Activated T-helper 17 cell treated with anti-CD3 and anti-CD28 coated beads, Interleukin-2, amount 50 U/mL, for 72 hours (primary cell): ENCODE measurements at places on chromosomes 12 and 14.
A peak's percentile ranks its signal among the peaks of the same experiment; 100 is the strongest.

DNA sequence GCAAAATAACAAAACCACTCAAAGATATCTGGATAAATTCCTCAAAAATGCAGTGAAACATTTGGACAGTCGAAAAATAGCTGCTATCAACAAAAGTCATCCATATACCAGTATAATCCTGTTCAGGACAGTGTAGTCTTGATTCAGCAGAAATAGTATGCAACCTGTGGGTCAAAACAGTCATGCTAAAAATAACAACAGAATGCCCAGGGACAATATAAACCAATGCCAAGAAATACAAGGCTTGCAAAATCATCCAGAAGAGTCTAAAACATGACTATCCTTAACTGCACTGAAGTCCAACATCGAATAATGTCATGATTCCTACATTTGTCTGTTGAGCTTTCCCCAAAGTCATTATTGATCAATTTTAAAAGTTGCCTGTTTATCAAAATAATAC, 425.9 kb downstream of the FSCB start:
- no peak for ATAC-seq

GRCh38 chr12:70581208-70581607, 56.0 kb downstream of the PTPRB start:
- no peak for ATAC-seq

DNA sequence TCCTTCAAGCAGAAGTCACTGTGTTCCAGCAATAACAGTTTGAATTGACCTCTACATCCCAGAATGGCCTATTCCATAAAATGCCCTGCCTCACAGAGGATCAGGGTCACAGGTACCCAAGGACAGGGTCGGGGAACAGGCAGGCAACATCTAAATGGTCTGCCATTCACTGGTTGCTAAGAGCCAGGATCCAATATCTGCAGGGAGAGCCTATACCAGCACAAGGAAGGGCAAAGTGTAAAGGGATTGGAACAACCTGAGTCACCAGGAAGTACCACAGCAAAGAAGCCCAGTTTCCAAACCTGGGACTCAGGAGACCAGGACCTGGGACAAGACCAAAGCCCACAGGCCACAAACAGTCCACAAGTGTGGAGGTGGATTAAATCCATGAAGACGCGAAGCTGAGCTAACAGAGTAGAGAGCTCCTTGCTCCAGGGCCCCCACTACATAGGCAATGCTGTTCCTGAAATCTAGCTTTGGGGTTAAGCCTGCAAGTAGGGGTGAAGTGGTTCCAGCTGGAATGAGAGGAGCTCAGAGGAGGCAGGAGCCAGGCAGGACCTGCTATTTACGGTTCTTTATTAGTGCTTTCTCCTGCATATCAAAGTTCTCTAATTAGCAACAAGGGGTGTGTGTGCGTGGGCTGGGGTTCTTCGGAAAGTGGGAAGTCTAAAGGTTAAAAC, 274.3 kb downstream of the BCL11B start:
- ATAC-seq: no peak

GRCh38 chr14:24274101-24274543, 2.7 kb upstream of the RABGGTA start:
- ATAC-seq: peak; percentile 81

DNA sequence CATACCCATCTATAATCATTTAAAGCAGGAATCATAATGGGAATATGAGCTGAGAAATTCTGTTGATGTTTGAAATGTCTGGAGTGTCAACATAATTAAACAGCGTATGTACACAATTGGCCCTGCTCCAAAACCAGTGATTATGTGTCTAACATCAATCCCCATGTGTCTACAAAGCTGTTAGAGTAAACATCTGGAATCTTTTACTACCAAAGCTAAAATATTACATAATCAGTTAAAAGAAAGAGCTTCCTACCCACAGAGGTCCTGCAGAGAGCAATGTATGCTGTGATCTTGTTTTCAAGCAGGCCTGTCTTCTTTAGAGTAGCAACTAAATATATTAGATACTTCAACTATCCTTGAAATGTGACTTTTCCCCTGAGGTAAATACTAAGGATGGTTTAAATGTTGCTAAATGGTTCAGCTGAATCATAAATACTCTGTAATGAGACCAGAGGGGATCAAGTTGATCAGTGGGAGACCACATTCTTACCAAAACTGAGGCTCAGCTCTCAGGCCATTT, 74.3 kb downstream of the RASSF8 start:
- ATAC-seq: no peak

- no peak for ATAC-seq
Measured at GRCh38 chr12:95718006-95718431, 72.5 kb downstream of the NTN4 start.

DNA sequence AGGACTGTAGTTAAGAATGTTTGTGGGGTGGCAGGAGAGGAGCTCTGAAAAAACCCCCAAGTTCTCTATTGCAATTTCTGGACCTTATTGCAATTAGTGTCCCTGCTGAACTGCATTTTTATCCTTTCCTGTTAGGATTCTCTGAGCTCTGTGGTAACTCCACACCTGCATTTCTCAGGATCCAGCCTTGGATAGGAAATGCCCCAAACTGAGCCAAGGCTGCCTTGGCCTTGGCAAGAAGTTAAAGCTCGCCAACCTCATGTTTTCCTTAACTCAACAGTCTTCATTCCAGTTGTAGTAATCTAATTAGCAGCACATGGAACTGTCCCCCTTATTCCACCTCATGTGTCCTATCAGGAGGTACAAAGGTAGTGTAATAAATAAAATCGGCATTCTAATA, 66.5 kb downstream of the C12orf75 start:
- ATAC-seq: no peak

DNA sequence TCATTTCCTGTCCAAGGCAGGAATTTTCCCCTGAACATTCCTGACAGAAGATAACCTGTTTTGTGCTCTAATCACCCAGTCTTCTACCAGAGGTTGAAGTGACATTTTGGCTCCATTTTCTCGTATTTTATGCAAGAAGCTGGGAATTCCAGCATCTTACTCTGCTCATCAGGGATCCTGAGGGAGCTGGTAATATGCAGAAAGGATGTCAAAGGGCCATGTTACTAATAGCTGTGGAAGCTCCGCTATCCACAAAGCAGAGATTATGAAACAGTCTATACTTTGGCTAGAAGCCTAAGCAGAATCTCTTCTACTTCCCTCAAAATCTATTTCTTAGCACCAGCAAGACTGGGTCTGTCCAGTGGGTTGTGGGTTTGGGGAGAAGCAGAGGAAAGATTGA, 613.0 kb downstream of the DIO2 start:
- ATAC-seq: no peak

GRCh38 chr12:111841236-111841749, 735 bp upstream of the MAPKAPK5 start:
- ATAC-seq: peak; percentile 2

- ATAC-seq: no peak
Measured at GRCh38 chr12:108346727-108347710, 7.9 kb upstream of the CMKLR1 start.

DNA sequence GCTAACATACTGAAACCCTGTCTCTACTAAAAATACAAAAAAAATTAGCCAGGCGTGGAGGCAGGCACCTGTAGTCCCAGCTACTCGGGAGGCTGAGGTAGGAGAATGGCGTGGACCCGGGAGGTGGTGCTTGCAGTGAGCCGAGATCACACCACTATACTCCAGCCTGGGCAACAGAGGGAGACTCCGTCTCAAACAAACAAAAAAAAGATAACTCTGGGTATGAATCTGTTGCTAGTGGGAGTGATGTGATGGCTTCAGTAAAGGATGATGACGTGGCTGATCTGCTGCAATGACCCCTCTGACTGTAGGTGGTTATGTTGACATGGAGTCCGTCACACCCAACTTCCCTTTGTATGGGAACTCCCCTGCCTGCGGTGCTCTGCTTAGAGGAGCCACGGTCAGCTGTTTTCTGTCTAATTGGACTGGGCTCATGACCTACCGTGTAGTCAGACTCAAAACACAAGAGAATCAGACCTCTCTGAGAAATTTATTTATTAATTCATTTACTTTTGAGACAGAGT, 59.1 kb upstream of the MED13L start:
- ATAC-seq: peak; percentile 93

GRCh38 chr12:84696281-84696680, 216.3 kb downstream of the SLC6A15 start:
- ATAC-seq: no peak

DNA sequence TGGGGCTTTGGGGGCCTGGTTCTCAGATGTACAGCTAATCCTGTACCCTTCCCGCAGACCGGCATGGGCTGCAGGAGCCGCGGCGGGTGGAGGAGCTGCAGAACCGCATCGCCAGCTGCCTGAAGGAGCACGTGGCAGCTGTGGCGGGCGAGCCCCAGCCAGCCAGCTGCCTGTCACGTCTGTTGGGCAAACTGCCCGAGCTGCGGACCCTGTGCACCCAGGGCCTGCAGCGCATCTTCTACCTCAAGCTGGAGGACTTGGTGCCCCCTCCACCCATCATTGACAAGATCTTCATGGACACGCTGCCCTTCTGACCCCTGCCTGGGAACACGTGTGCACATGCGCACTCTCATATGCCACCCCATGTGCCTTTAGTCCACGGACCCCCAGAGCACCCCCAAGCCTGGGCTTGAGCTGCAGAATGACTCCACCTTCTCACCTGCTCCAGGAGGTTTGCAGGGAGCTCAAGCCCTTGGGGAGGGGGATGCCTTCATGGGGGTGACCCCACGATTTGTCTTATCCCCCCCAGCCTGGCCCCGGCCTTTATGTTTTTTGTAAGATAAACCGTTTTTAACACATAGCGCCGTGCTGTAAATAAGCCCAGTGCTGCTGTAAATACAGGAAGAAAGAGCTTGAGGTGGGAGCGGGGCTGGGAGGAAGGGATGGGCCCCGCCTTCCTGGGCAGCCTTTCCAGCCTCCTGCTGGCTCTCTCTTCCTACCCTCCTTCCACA, 7.6 kb downstream of the NR4A1 start:
- no peak for ATAC-seq

DNA sequence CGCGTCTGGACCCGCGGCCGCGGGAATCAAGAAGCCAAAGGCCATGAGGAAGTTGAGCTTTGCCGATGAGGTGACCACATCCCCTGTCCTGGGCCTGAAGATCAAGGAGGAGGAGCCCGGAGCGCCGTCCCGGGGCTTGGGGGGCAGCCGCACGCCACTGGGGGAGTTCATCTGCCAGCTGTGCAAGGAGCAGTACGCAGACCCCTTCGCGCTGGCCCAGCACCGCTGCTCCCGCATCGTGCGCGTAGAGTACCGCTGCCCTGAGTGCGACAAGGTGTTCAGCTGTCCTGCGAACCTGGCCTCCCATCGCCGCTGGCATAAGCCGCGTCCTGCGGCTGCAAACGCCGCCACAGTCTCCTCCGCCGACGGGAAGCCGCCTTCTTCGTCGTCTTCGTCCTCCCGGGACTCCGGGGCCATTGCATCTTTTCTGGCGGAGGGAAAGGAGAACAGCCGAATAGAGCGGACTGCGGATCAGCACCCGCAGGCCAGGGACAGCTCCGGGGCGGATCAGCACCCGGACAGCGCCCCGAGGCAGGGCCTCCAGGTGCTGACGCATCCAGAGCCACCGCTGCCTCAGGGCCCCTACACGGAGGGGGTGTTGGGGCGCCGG, 1.0 kb downstream of the INSM2 start:
- ATAC-seq: peak; percentile 54

DNA sequence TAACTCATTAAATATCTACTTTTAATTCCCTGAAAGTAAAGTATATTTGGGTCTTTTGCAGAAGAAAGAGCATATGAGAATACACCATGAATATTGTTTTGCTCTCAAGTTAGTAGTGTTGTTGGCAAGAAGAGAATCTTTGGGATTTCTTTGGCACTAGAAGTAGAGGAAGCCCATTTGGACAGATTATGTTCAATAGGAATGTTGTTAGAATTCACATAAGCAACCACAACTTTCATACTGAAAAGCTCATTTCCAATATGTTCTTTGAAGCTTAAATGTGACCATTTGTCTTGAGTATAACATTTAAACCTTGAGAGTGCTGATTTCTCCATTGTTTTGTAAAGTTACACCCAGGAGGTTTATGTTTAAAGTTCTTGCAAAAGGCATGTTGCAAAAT, 37.6 kb downstream of the PLEKHG7 start:
- no peak for ATAC-seq

- ATAC-seq: no peak
Measured at GRCh38 chr14:66247662-66248193, 238.4 kb upstream of the CCDC196 start.

GRCh38 chr14:36664322-36665193, 2.9 kb downstream of the PAX9 start:
- ATAC-seq: no peak

DNA sequence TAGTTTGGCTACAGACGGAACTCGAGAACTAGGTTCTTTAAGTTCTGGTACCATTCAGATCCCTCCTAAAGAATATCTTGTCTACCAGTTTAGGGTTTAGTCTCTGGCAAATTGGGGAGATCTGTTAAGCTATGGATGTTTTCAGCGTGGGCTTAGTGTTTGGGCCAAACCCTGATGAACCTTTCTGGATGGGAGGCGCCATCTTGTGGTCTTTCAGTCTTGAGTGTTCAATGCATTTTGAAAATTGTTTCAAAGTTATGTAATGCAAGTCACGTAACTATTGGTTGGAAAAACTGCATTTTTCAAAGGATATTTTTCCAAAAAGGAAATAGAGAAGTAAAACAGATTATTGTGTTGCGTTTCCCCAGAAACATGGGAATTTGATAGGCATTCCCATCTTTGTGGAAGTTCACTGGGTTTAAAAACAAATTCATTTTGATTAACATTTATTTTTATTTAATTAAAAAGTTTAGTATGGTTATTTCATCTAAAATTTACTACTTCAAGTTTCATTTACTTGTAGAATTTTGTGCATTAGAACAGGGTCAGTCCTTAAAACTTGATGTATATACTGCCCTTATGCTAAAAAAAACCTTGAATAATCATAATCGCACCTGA, 169.0 kb downstream of the PRIMA1 start:
- ATAC-seq: no peak

GRCh38 chr14:74515891-74516412, 22.4 kb downstream of the ISCA2 start:
- no peak for ATAC-seq
